Left lobe of liver (tissue), 2 donors: ENCODE measurements at places on chromosomes 3 and 15. TPM values are rescaled to one million over a fixed set of nuclear protein-coding genes. Genes with fewer than 3 reads are reported as not detected.

The LRRC34 gene
- total RNA-seq = 0.35 TPM

The TGM5 gene
- not detected for total RNA-seq

The PLA2G4E gene
- not detected for total RNA-seq

The CPNE9 gene
- total RNA-seq = not detected

The SLC35A5 gene
- total RNA-seq = 18.2 TPM

The SEMA3B gene
- 5.7 TPM for total RNA-seq

The TRNT1 gene
- 8.0 TPM for total RNA-seq

The TMEM40 gene
- total RNA-seq = 0.65 TPM

The FILIP1L gene
- 0.93 TPM for total RNA-seq

The SPATA12 gene
- total RNA-seq = not detected

The BDH1 gene
- total RNA-seq = 279 TPM

The RYR3 gene
- not detected for total RNA-seq

The MYRIP gene
- total RNA-seq = 12.7 TPM

The CRABP1 gene
- 0.40 TPM for total RNA-seq

The LRRN1 gene
- 0.28 TPM for total RNA-seq

The CYP8B1 gene
- 425 TPM for total RNA-seq

The FAM3D gene
- total RNA-seq = 0.13 TPM

The RPP25 gene
- total RNA-seq = 2.1 TPM

The TMCC1 gene
- 33.9 TPM for total RNA-seq

The NOX5 gene
- total RNA-seq = 0.13 TPM

The GPR15 gene
- not detected for total RNA-seq

The ERC2 gene
- total RNA-seq = not detected

The SLC28A2 gene
- total RNA-seq = 0.15 TPM

The POLQ gene
- total RNA-seq = 0.23 TPM
